AG09309 (cell line): ENCODE measurements at places on chromosomes 1 and 21.

DNA sequence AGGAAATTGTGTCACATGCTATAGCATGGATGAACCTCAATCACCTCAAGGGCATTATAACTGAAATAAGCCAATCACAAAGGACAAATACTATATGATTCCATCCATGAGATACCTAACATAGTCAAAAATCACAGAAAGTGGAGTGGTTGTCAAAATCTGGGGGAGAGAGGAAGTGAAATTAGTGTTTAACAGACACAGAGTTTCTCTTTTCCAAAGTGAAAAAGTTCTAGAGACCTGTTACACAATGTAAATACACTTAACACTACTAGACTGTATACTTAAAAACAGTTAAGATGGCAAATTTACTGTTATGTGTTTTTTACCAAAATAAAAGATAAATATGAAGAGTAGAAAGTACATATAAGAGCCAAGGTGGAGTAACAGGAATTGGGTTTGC, 31.8 kb downstream of the ZNF644 start:
- no peak for DNase-seq

- DNase-seq: no peak
Observed at GRCh38 chr1:229248821-229249817, 21.8 kb upstream of the RAB4A start.

- DNase-seq: no peak
Observed at GRCh38 chr1:115505148-115505571, 136.6 kb upstream of the VANGL1 start.

DNA sequence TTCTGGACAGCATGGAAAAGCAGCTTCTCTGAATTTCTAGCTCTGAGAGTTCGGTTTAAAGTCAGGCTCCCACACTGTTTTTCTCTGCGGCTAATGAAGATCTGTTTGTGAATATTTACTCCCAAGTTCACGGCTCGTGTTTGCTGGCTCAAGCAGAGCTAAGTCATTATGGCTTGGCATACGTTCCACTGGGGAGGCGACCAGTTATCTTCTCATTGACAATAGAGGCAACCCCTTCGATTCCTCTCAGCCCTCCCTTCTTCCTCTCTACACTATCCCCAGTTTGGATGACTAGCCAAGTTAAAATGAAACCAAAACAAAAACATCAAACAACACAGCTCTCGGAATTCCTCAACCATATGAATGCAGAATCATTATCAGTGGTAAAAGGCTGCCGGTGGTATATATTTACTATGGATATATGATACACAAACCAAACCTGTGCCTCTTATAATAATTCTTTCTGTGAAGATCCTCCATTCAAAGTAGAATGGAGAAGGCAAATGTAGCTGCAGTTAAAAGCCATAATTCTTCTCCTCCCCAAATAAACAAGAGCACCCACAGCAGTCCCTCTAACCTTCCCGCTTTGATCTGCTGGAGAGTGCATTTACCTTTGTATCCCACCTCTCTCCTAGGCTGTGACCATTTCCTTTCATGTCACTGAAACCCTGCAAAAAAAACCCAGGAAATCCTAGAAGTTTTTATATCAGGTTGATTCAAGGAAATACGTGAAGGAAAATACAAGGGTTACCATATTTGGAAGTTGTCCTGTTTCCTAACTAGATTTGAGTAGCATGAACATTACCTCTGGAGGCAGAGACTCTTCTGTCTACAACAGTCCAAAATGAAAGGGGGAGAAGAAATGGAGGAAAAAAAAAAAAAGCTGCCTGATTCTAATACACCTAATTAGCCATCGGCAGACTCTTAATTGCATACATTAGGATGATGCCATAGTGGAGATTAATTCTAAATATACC, 108.3 kb upstream of the USH2A start:
- no peak for DNase-seq

GRCh38 chr1:161737625-161738024, 12.0 kb upstream of the DUSP12 start:
- no peak for DNase-seq

DNA sequence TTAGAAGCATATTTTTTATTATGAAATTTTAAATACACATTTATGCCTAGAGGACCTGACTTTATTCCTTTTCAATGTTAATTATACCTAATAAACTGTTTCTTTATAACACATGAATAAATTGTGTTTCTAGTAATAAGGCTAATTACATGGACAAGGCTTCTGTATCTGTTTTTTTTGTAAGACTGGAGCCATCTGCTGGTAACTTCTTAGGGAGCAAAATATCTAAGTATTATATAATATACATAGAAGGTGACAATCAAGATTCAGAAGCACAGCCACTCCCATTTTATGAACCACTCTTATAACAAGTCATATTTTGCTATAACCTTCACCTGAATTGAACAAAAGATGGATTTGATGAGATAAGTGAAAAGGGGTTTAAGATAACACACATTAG, 84.2 kb downstream of the LBR start:
- DNase-seq: no peak

GRCh38 chr1:117362986-117363385, 4.3 kb upstream of the MAN1A2 start:
- DNase-seq: no peak

GRCh38 chr1:241636291-241636690, 3.9 kb downstream of the CHML start:
- no peak for DNase-seq

DNA sequence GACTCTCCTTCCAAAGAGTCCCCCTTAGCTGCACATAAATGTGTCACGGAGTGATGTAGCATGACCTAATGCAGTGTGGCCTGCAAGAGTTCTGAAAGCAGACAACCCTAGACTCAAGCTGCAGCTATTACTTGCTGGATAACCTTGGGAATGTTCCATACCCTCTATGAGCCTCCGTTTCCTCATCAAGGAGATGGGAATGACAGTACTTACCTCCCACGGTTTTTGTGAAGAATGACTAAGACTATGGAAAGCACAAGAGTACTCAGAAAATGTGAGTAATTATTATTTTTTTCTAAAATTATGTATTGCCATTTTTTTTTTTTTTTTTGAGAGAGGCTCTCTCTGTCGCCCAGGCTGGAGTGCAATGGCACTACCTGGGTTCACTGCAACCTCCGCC, 3.0 kb downstream of the TTC39A start:
- no peak for DNase-seq

DNA sequence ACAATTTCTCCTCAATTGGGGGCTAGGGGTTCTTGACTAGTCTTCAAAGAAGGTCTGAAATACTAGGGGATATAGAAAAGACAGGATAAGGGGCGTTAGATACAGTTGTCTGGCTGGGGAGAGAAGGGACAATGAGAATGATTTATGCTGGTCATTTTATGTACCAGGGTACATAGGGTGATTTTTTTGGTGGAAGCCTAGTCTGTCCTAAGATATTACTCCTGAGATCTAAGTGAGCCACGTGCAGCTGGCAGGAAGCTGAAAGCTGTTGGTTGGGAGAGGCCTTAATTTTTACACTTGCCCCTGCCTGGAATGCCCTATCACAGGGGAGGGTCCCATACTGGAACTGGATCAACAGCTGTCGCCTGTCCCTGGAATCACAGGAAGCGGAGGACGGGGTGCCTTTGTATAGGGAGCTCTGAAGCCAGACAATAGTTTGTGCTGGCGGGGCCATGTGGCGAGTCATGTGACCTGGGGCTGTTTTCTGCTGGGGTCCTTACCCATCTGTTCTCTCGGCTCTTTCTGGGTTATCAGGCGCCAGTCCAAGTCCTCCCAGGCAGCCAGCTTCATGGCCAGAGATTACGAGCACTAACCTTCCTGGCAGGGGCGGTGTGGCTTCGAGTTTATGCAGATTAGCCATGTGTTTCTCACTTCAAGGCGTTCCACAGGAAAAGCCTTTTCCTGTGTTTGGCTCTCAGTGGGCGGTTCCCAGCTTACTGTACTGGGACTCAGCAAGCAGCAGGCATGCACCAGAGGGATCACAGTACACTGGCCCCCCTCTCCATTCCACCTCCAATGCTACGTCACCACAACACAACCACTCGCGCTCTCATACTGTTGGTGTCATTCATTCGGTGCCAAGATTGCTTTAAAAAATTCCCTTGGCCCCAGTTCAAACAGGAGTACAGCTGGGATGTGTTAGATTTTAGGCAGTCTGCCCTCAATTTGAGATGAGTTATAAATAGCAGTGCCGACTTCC, 27.5 kb downstream of the ARID1A start:
- peak; percentile 98 for DNase-seq

GRCh38 chr21:33388188-33388587, 15.0 kb upstream of the IFNGR2 start:
- DNase-seq: no peak

DNA sequence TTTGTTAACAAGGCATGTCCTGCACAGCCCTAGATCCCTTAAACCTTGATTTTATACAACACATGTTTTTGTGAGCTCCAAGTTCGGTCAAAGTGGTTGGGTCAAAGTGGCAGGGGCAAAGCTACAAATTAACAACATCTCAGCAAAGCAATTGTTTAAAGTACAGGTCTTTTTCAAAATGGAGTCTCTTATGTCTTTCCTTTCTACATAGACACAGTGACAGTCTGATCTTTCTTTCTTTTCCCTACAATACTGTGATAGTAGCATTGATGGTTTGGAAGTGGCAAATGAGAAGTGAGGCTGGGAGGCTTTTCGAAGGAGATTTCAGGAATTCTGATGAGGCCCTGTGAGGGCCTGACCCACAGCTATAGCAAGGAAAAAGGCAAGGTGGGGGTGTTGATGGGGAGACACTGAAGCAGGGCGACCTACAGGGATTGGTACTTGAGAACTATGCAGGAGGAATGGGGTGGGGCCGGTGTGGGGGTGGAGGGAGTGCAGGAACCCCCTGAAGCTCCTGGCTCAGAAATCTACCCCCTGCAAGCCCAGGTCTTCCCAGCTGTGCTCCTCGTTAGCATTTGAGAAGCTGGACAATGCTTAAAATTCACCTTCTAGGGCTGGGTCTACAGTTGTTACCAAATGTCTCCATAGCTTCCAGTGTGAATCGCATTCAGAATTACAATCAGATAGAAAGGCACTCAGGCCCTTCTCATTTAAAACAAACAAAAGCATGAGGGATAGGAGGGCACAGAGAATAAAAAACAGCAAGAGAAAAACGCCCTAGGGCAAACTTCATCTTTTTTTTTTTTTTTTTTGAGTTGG, 102.6 kb upstream of the PPM1J start:
- DNase-seq: no peak

DNA sequence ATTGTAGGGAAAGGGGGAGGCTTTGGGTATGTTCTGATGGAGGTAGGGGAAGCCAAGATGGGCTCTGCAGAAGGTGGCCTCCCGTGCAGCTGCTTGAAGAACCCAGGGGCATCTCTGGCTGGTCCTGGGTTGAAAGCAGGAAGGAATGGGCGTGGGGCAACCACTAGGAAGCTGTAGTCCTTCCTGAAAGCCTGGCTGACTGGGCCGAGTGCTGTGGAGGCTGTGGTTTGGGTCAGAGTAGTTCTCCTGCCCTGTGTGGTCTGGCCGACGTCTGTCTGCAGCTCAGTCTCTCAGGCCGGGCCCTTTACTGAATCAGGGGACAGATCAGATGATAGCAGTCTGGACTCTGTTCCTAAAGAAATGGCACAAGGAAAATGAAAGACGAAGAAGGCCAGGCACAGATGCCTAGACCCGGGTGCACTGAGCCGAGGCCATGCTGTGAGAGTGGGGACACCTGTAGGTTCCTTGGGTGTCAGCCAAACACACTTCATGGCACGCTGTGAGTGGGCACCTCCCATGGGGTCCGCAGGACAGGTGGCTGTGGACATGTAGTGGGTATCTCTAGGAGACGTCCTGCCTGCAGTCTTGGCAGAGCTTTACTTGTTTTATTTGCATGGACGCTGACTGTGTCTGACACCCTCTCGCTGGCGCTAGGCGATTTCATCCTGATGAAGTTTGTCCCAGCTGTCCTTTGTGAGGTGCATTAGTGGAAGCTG, 87.0 kb downstream of the POFUT2 start:
- DNase-seq: no peak

DNA sequence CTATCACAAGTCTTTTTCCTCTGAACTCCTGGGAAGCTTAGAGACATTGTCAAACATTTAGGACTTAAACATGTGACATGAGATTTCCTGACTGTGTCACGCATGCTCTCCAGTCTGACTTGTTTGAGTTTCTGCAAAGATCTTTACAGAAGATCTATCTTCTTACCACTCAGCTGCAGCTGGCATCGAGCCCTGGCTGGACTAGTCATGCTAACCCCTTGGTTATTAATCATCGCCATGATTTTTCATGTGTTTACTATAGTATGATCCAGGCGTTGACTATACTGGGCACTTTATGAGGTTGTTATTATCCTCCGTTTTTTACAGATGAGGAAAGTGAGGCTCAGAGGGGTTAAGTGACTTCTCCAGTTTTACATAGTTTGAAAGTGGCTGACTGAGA, 18.1 kb upstream of the IRF2BP2 start:
- DNase-seq: no peak

- DNase-seq: peak; percentile 78
Observed at GRCh38 chr1:31944205-31945089, 6.3 kb upstream of the PTP4A2 start.

DNA sequence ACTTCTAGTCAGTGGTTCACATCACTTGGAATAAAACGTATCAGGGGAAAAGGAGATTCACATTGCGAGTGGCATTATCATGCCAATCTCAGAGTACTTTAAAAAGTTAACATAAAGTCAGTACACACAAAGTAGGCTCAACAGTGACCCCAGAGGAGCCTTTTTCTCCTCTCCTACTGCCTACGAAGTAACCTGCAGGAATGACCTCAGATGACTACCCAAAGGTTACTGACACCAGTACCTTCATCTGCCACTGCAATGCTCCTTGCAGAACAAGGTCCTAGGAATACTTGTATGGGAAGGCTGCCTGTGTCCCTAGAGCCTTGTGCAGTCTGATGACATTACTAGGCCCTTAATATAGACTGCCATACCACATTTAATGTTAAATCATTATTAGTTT, 389.8 kb upstream of the LYPLAL1 start:
- DNase-seq: no peak

- DNase-seq: no peak
Observed at GRCh38 chr1:100597061-100597741, 59.3 kb downstream of the GPR88 start.

GRCh38 chr1:190001187-190001586, 476.5 kb downstream of the BRINP3 start:
- no peak for DNase-seq

DNA sequence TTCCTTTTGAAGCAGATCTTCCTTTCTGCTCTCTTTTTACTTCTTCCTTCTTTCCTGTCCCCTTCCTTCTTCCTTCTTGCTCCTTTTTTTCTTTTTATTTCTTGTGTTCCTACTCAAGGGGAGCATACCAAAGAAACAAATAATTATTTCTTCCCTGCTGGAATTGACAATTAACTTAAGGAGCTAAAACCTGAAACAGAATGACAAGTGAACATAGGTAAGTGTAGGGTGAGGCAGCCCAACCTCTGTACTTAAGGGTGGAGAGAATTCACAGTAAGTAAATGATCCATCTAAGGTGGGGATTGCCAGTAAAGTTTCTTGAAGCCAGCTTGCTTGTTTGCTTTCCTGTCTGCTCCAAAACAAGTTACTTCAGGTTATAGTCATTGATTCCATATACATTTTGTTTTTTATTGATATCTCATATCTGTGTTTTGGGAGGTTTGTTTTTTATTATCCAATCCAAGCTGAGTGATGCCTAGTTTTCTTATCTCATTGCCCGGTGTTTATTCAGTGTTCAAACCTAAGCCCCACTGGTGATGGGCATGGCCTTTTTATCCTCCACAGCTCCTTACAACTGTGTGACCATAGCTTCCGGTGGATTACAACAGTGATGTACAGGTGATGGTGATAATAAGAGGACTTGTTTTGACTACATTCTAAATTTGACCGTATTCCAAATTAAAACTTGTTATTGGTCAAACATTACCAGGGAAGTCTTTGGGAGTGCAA, 133.2 kb upstream of the IVNS1ABP start:
- DNase-seq: no peak

- no peak for DNase-seq
Observed at GRCh38 chr1:3480369-3480719, 25.9 kb downstream of the ARHGEF16 start.

GRCh38 chr21:18522181-18522972, 118.8 kb upstream of the TMPRSS15 start:
- no peak for DNase-seq
